ENCODE measurements at places on chromosomes 3 and 15.

DNA sequence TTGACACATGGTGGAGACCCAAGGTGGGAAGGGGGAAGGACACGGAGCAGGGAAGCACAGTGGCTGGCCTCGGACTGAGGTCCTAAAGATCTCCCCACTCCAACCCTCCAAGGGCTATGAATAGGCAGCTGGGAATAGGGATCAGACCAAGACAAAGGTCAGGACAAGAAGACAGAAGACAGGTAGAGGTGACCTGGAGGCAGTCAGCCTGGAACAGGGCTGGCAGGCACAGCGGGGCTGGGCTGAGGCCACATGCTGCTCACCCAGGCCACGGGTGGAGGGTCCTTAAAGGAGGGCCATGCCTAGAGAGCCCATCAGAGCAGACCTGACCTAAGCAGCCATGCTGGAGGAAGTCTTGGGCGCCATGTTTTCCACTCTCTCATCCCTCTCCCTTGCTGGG is 2.7 kb upstream of the PLA2G4D start:
- no peak for DNase-seq

DNA sequence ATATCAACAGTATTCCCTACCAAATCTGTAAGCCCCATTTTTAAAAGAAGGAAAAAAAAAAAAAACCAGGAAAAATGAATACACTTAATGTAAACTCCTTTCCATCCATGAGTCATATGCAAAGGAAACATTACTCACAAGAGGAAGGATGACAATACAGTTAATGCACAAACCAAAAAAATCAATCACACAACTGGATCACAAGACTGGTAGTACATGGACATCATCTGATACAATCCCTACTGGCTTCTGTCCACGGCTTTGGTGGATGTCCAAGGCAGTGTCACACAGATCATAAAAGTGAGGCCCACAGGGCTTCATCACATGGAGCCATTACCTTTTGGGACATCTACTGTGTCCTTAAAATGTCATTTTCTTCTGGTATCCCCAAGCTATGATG is 44.0 kb downstream of the SUCLG2 start:
- peak; percentile 85 for DNase-seq

DNA sequence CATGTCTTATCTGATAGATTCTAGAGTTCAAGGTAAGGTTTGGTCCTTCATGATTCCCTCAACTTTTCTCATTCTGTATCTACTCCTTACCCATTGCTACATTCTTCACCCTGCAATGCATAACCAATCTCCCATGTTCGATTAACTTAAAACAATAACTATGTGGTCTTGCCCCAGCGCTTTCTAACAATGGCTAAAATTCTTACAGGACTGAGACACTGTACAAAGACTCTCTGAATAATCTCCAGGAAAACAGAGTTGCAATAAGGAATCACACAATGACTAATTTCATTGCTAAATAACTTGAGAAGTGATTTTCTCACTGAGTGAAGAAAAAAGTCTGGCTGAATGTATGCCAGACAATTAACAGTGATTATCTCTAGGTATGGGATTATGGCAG is 69.6 kb upstream of the FAM174B start:
- no peak for DNase-seq

DNA sequence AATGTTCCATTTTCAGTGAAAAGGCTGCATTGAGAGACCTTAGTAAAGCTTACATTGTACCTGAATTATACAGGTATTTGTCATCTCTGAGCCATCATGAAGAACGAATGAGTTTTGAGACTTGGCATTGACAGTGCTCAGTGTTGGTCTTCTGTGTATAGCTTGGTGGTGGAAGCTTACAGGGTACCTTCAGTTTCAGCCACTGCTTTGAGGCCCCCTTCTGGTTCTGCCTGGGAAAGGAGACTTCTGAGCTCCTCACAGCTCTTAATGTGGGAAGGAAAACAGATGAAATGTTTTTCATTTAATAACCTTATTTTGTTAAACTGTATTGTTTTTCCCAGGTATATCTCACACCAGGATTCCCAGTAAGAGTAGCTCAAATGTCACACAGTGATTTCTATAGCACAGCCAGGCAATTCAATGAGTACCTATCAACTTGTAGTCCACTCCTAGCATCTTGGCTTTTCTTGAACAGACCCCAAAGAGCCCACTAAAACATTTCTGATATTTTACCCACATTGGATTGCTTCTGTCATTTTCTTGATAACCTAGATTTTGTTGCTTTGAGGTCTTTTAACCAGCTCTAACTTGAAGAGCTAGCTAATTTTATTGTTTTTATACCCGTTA is 5.6 kb downstream of the SERPINI1 start:
- peak; percentile 42 for DNase-seq

GRCh38 chr3:66110840-66111239 is 72.1 kb upstream of the MAGI1 start:
- DNase-seq, result no peak

- no peak for DNase-seq
Observed at GRCh38 chr3:127452321-127452821, 138.2 kb downstream of the TPRA1 start.

GRCh38 chr3:44712455-44713075 is at the start of gene ZNF502:
Gene ZNF502 (plus strand): TSS chr3:44712660. CDS start chr3:44720262, 7,602 bp downstream.
- peak; percentile 84 for DNase-seq

DNA sequence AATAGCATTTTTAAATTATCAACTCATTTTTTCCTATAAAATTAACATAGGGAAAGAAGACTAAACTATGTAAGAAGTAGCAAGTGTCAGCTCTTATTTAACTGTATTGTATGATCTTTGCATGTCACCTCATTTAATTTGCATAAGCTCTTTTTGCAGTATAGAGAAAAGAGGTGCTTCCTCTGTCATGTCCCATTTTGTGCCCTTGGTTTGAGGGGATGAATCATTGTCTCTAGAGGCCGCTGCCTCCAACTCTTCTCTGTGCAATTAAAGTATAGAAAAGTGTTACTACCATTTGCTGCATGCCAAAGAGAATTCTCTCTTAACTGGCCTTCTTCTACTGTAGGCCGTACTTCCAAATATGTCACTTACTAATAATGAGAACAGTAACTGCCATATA is 93.4 kb downstream of the LRRC28 start:
- DNase-seq, result no peak

GRCh38 chr3:9715764-9716437 is 12.3 kb downstream of the CPNE9 start:
- DNase-seq, result peak; percentile 90

GRCh38 chr15:25793354-25794050 is 69.6 kb downstream of the ATP10A start:
- DNase-seq, result no peak

GRCh38 chr15:85839643-85840042 is 44.9 kb upstream of the KLHL25 start:
- DNase-seq, result no peak

DNA sequence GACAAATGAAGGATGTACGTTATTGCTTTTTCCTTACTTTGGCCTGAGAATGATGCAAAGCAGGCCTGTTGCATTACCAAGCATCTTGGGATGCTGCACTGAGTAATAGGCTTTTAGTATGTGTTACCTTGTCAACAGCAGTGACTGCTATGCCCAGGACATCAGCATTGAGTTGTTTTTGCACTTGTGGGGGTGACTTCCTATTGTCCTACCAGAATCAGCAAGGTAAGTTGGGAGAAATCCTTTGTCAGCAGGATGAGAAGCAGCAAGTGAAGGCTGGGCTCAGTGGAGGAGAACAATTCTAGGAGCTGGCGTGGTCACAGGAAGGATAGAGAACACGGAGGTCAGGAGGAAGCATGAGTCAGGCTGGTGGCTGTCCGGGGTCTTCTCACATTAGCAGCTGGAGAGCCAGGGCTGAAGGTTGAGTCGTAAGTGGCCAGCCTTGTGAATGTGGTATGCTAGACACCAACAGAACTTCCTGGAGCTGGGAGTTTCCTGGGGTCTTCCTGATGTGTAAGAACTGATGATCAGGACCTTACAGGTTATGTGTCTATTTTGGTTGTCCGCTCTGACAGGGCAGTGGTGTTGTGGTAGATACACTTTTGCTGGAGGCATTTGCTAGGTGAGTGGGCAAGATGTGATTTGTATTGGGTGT is 142.7 kb downstream of the FNDC3B start:
- DNase-seq, result peak; percentile 82

DNA sequence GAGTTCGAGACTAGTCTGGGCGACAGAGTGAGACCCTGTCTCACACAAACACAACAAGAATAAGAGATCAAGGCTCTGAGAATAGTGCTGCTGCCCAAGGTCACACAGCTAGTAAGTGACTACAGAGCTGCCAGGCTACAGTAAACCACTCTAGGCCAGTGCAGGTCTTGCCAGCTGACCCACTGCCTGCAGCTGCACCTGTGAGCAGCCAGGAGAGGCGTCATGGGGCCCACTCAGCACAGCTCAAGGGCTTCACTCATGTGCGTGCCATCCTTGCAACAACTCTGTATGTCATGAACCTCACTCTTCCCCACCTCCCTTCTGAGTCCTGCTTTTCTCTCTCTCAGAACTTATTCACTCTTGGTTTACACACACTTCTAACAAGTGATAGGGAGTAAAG is 176.7 kb downstream of the SMAD6 start:
- DNase-seq, result no peak

DNA sequence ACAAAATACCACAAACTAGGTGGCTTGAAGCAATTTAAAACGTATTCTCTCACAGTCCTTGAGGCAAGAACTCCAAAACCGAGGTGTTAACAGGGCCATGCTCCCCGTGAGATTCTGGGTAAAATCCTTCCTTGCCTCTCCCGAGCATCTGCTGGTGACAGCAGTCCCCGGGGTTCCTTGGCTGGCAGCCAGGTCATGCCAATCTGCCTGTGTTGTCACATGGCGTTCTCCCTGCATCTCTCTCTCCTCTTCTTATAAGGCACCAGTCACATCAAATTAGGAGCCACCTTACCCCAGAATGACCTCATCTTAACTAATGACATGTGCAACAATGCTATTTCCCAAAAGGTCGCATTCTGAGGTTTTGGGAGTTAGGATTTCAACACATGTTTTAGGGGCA is 26.3 kb upstream of the LRRN1 start:
- DNase-seq, result no peak

- DNase-seq, result no peak
Observed at GRCh38 chr3:169501061-169501460, 162.5 kb downstream of the MECOM start.

DNA sequence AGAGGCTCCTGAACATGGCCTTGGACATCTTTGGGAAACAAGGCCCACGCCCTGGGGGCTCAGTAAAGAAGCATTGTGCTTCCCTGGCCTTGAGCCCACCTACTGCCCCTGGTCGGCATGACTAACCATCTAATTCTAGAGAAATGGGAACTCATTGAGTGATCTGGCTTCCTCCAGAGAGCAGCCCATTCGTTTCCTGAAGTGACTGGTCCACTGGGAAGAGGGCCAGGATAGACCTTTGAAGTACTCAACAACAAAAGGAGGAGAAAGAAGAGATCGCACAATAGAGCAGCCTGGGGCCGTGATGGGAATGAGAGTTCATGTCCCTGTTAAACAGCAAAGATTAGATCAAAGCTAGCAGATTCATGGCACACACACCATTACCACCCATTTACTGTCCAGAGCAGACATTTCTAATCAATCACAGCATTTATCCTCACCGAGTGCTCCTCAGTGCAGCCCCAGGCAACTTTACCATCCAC is 514.4 kb upstream of the PROK2 start:
- peak; percentile 59 for DNase-seq

DNA sequence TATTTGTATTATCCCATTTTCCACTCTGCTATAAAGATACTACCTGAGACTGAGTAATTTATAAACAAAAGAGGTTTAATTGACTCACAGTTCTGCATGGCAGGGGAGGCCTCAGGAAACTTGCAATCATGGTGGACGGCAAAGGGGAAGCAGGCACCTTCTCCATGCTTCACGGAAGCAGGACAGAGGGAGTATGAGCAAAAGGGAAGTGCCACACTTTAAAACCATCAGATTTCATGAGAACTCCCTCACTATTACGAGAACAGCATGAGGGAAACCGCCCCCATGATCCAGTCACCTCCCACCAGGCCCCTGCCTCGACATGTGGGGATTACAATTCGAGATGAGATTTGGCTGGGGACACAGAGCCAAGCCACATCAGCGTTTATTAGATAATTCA is 172.8 kb downstream of the NR2F2 start:
- DNase-seq, result no peak

DNA sequence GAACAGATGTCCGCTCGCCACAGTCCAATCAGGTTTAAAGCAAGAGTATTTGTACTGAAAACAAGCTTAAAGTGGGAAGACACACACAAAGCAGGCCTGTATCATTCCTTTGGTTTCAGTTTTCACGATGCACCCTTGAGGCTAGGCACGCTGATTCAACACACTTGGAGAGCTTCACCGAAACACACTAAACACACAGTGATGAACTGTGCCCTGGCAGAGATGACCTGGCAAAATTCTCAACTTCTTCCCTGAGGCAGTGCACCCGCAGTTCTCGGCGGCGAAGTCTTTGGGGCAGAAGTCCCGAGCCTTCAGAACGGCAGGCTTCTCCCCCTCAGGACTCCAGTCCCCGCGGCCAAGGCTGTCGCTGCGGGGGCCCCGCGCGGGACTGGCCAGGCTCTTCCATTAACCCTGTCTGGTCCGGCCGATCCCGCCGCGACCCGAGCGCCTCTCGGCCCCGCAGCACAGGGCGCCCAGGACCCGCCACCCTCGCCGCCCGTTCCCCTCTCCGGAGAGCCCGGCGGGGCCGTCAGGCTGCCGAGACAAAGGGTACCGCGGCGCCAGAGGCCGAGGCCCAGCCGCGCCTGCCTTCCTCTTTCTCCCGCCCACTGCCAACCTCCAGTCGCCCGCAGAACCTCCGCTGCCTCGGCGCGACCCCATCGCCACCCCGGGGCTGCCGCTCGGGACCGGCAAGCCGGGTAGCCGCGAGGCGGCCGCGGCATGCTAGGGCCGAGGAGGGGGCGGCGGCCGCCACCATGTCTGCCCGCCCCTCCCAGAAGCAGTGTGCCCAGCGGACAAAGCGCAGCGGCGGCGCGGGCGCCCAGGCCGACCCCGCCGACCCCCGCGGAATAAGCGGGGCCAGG is 792 bp downstream of the GABPB1 start:
- DNase-seq, result peak; percentile 92

DNA sequence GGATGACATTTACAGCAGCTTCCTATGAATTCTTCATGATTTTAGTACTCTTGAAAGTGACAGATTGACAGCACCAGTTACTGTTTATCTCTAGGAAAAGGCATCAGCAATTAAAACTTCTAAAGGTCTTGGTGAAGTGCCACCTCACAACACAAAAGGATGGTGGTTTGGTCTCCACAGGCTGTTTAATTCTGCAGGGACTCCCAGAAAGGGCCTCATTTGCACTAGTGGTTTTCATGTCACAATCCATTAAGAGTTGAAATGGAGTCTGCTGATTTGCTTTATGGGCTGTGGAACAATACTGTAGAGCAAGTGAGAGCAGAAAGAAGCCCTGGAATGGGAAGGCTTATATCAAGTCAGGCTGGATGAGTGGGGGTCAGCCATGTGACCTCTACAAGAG is 225.3 kb upstream of the KCNMB2 start:
- DNase-seq, result no peak

GRCh38 chr3:164730815-164731360 is 347.4 kb downstream of the SI start:
- no peak for DNase-seq

DNA sequence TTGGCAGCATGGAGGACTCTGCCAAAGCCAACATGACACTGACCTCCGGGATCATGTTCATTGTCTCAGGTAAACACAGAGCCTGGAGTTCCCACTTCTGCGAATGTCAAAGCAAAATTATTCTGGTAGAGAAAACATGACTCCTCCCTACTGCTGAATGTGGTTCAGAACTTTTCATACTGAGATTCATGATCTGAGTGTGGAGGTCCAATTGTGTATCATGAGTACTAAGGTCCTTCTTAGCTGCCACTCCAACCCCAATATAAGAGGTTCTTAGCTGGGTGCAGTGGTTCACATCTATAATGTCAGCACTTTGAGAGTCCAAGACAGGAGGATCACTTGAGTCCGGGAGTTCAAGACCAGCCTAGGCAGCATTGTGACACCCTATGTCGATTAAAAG is 13.8 kb downstream of the CLDN18 start:
- DNase-seq, result no peak

GRCh38 chr3:45536316-45536715 is 58.2 kb upstream of the LIMD1 start:
- DNase-seq, result no peak

All from IMR-90 (cell line).